ENCODE measurements at places on chromosomes 3 and 15.

DNA sequence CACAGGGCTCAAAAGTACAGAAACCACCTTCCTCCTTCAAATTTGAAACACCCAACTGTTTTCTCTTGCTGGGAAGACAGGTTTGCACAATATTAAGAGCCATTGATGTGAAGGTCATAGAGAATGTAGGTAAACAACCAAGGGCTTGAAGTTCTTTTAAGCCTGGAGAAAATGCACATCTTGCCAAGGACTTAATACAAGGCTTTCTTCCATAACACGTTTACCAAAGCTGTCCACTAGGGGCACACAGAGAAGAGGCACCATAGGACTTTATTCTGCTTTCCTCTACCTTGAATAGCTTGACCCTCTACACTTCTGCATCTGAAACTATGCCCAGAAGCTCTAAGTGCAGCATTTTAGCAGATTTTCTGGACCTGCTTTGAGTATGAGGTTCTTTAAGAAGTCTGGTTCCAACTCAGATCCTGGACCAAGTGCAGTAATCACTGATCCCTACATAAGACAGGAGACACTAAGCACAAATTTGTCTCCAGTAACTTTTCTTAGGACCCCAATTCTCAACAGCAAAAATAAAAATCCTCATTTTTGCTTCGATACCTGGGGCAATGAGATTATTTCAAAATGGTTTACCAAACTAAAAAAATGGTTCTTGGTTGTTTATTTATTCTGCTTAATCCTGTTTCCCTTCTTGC is 138.0 kb downstream of the FBN1 start:
- DNase-seq = no peak

- no peak for DNase-seq
These were observed 5.8 kb downstream of the RBMS3 start for GRCh38 chr3:29286478-29287240.

DNA sequence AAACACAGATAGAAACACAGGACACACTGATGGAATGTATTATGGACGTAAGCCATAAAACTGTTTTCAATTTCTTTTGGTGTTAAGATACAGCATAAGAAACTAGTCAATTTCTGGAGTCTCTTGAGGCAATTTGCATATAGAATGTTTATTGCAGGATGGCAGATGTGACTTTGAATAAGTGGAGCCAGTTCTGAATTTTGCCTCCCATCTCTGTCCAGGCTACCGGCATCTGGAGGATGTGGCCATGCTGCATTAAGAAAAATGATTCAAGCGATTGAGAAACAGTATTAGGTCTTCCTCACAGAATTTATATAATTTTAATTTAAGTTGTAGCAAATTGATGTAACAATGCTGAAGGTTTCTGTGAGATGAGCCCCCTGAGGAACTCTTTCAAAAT is 81.5 kb downstream of the CHST2 start:
- DNase-seq = no peak

GRCh38 chr3:186990277-186990676 is 60.0 kb downstream of the ST6GAL1 start:
- DNase-seq = no peak

DNA sequence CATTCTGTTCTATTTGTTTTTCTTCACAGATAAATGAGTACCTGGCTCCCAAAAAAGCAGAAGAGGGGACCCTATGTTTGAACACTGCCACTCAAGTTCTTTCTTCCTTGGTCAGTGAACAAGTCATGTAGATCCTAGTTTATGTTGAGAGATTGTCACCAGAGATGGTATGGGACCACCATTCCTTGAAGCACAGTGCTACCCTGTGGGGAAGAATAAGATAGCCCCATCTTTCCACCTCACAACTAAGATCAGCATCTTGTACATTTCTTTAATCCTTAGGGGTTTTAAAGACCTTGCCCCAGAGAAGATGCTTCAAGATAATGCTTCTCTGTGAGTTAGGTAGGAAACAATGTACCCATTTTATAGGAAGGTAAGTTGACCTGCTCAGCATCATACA is 233.5 kb upstream of the WNT5A start:
- no peak for DNase-seq

DNA sequence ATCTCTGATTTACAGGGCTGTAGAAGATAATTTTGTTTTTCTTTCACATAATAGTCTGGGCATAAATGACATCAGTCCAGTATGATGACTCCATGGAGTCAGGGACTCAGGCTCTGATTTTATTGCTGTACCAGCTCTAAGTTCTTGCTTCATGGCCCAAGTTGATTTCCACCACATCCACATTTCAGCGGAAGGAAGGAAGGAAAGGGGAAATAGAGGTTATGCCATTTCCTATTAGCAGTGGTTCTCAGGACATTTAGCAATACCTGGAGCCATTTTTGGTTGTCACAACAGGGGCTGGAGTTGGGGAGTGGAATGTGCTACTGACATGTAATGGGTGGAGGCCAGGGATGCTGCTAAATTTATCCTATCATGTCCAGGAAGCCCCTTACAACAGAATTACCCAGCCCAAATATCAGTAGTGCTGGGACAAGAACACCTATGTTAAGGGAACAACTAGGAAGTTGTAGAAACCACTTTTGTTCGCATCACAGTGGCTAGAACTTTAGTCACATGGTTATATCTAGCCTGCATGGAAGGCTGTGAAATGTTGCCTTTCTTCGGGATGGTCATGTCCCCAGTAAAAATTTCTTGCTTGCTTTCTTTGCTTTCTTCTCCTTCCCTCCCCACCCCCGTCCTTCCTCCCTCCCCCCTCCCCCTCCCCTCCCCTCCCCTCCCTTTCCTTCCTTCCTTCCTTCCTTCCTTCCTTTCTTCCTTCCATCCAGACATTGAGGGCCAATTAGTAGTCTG is 42.1 kb downstream of the OXSR1 start:
- no peak for DNase-seq

DNA sequence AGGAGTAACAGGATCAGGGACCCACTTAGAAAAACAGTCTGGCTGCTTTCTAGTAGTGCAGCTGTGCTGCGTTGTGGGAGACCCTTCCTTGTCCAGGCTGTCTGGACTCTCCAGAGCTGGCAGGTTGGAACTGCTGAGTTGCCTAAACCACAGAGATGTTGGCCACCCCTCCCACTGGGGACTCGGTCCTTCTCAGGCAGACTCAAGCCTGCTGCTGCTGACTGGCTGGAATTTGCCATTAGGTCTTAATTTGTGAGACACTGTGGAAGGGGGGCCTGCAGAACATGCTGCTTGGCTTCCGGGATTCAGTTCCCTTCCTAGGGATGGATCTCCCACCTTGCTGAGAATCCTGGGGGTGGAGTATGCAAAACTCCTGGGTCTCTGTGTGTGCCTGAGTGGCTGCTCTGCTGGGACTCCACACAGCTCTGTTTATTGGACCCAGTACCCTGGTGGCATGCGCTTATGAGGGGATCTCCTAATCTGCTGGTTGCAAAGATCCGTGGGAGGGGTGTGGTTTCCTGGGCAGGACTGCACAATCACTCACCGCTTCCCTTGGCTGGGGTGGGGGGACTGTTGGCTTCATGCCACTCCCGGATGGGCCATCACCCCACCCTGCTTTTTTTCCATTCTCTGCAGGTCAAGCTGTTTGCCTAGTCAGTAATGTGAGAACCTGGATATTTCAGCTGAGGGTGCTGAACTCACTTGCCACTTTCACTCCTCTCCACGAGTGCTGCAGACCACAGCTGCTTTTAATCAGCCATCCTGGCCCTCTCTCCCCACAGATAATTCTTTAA is 150.5 kb downstream of the CFAP20DC start:
- DNase-seq = peak; percentile 5

GRCh38 chr3:11323813-11324212 is 51.6 kb downstream of the ATG7 start:
- no peak for DNase-seq

- DNase-seq = no peak
These were observed 1165.2 kb downstream of the TBL1XR1 start for GRCh38 chr3:176032043-176032442.

GRCh38 chr3:13114811-13115575 is 41.8 kb upstream of the IQSEC1 start:
- no peak for DNase-seq

- no peak for DNase-seq
These were observed 133.0 kb downstream of the FBLN2 start for GRCh38 chr3:13681931-13682330.

DNA sequence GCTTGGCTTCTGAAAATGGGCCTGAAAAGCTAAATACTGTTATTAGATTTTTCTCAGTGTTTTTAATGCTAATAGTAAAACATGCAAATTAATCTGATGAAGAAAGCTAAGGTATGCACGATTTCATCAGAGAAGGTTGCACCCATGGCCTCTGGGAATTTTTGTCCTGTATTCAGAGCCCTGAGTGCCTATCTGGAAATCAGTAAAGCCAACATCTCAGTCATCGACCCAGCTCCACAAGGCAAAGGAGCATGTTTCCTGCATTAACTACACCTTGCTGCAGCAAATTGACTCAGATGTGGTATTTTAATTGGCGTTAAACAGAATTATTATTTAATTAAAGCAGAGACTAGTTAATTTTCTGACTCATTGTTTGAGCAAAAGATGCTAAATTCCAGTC is 49.0 kb upstream of the TP63 start:
- DNase-seq = no peak

DNA sequence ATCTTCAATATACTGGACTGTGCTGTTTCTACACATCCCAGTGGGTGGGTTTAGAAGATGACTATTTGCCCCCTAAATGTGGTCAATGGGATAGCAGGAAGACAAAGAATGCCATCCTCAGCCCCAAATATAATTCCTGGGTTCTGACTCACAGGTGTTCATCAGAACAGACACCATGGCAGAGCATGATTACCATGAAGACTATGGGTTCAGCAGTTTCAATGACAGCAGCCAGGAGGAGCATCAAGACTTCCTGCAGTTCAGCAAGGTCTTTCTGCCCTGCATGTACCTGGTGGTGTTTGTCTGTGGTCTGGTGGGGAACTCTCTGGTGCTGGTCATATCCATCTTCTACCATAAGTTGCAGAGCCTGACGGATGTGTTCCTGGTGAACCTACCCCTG is 3.0 kb downstream of the CXCR6 start:
- no peak for DNase-seq

- DNase-seq = no peak
These were observed 96.2 kb downstream of the CORO2B start for GRCh38 chr15:68674975-68675374.

GRCh38 chr3:119700269-119700919 is 2.4 kb upstream of the CFAP91 start:
- no peak for DNase-seq

DNA sequence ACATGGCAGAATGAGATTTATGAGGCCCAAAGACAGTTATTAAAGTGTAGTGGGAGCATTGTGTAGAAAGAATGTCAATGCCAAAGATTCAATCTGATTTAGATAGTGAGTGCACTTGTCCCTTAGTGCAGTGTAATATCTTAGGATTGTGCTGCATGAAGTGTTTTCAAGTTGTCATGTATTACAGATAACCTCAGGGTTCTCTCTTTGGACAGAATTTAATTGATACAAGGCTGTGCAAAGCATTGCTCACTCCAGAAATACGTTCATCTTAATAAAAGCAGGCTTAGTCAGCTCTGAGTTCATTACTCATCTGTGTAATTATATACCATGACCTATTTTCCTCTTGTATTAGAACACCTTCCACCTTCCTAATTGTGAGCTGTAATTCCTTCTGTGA is 16.0 kb upstream of the GPR171 start:
- DNase-seq = no peak

DNA sequence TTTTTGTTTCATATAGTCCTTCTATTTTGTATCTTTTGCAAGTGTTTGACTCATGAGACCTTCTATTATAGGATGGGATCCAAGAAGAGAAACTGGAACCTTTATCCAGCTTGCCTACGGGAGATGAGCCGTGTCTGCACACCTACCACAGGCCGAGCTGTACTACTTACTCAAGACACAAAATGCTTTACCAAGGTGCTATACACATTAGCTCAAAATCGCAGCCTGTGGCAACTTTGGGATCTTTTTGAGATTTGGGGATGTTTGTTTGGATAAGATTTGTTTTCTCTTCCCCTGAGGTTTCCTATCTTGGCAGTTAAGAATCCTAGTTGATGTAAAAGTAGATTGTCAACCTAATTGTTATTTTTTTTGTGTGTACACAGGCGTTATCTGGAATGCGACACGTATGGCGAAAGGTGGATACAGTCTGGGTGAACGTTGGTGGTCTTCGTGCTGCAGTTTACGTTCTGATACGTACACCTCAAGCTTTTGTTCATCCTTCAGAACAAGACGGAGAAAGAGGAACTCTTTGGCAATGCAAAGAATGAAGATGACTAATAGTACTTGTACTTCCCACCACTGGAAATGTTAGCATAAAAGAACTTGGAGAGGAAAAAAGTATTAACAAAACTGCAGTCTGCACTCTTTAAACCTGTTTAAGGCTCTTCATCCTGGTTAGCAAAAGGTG is 13.1 kb upstream of the SETD5 start:
- DNase-seq = no peak

DNA sequence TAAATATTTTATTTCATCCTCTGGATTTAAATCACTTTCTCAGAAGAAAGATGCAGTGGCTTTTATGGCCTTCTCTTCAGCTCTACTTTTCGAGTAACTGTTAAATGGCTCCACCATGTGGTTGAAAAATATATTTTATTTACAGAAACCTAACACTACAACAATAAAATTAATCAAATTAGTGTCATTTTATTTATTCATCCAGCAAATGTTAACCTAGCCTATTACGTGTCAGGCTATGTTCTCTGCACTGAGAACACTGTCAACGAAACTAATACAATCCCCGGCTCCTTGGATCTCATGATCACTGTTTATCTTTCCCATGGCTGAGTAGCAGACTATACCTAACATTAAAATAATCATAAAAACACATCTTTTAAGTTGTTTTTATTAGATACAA is 148.0 kb upstream of the OSTN start:
- DNase-seq = no peak

GRCh38 chr3:72797773-72798543 is 50.3 kb downstream of the SHQ1 start:
- no peak for DNase-seq

DNA sequence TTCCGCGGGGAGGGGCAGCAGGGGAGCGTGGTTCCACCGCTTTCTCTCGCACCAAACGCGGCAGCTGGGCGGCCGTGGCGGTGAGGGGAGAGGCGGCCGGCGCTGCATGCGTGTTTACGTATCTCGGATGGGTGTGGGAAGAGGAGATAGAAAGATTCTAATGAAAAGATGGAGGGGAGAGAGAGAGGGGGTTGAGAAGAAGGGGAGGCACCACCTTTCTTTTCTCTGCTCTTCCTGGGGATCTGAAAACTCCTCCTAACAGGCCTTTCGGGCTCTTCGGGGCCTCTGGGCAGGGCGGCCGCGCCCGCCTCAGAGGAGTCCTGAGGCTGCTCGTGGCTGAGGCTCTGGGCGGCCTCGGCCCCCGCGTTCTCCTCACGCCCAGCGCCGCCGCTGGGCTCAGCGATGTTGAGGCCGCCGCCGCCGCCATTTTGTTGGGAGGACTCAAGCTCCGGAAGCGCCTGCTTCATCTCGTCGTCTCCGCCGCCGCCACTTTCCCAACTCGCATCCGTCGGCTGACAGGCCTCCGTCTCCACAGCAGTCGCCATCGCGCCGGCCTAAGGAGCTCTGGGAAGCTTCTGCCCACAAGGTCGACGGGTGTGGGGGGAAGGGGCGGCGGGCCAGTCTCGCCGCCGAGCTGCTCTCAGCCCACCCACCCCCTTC is 473 bp downstream of the TASOR start:
- peak; percentile 45 for DNase-seq

- no peak for DNase-seq
These were observed 143.0 kb upstream of the RGMA start for GRCh38 chr15:93231994-93232393.

- DNase-seq = no peak
These were observed 7.4 kb downstream of the TBC1D23 start for GRCh38 chr3:100268156-100268555.

- peak; percentile 56 for DNase-seq
These were observed 20.7 kb downstream of the KLF13 start for GRCh38 chr15:31347067-31347975.

- DNase-seq = no peak
These were observed 65.8 kb upstream of the LEKR1 start for GRCh38 chr3:156760333-156760732.

All from stimulated activated CD8-positive, alpha-beta memory T cell treated with anti-CD3 and anti-CD28 coated beads, Interleukin-15, amount 100 ng/mL, for 24 hours (primary cell).